ENCODE measurements at places on chromosomes 1 and 21.
A peak's percentile ranks its signal among the peaks of the same experiment; 100 is the strongest.

GRCh38 chr1:59401581-59401980 is 104.7 kb downstream of the FGGY start:
- DNase-seq, result no peak

DNA sequence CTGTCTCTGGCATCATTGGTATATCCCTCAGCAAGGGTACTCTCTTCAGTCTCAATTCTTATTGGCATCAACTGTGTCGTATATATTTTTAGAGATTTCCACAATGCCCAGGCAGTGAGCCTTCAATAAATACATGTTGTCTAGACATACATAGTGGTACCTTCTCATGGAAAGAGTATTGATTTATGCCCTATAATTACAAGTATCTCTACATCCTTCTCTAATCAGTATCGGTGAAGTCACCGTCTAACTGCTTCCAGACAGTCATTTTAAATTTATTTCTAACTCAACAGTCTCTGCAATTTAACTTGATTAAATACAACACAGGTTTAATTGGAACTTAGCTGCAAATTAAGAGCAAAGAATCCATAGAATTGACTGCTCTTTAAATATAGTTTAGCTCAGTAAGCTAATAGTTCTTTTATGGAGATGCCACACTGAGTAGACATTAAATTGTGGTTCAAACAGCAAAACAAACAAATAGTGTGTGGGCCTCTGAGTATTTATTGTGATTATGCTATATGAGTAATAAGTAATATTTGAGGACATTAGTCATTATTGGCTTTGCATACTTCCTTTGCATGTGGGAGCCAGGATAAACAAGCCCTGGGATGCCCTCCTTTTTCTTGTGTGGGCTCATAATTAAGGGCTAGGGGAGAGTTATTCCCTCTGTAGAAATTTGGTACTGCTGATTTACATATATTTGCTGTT is 126.9 kb upstream of the DUSP10 start:
- DNase-seq, result peak; percentile 49

- no peak for DNase-seq
These were observed 50.5 kb upstream of the IPO9 start for GRCh38 chr1:201778279-201779065.

GRCh38 chr1:170097449-170097948 is 23.0 kb upstream of the KIFAP3 start:
- DNase-seq, result no peak

DNA sequence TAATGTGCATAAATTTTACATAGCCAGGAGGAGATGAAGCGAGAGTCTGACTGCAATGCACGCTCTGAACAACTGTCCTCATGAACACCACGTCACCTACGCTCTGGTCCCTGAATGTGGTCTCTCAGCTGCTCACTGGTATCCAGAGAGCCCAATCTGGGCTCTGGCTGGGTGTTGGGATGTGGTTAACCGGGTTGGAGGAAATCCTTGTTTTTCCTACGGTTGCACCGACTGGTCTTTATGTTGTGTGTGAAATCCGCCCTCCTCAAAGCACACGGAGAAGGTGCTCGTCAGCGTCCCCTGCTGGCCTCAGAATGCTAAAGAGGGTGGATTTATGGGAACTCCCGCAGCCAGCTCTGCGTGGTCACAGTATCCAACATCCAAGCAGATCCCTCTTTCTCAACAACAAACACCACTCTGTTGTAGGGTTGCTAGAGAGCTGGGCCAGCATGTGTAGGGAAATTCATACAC is 51.8 kb upstream of the FAM89A start:
- DNase-seq, result peak; percentile 68

GRCh38 chr1:207581496-207582153 is 63.3 kb upstream of the CR1L start:
- DNase-seq, result no peak

GRCh38 chr1:3530926-3531818 is 76.7 kb downstream of the ARHGEF16 start:
- DNase-seq, result no peak

DNA sequence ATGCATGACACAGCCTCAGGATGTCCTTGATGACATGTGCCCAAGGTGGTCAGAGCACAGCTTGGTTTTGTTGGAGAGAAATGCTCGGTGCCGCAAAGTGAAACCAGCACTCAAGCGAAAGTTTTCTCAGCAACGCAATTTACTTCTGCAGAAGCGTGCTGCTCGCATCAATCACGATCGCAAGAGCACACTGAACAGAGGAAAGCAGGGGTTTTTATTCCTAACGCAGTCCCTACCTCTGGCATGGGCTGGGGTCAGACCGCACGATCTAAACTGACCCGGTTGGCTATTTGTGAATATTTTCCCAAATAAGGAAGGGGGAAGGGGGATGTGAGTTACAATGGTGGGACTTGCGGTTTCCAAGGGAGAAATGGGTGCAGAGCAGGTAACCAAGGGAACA is 809 bp upstream of the ZNF669 start:
- DNase-seq, result no peak

DNA sequence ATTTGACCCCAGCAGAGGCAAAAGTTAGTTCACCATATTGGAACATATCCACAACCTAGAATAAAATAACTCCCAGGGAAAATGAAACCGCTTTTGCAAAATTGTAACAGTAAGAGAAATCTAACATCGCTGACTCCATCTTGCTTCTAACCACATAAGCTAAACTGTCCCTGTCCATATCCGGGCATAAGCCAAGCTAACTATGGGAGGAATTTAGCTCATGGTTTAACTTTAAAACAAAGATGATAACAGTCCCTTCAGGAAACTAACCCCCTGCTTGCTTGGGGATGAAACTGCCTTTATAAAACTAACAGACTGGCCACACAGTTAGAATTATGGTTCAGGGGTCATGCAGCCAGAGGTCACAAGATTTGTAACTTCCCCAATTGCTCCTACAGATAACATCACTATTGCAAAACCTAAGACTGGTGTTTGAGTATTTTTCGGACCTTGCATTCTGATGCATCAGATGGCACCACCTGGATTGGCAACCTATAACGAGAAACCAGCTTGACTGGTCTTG is 46.3 kb downstream of the TESK2 start:
- DNase-seq, result peak; percentile 61

DNA sequence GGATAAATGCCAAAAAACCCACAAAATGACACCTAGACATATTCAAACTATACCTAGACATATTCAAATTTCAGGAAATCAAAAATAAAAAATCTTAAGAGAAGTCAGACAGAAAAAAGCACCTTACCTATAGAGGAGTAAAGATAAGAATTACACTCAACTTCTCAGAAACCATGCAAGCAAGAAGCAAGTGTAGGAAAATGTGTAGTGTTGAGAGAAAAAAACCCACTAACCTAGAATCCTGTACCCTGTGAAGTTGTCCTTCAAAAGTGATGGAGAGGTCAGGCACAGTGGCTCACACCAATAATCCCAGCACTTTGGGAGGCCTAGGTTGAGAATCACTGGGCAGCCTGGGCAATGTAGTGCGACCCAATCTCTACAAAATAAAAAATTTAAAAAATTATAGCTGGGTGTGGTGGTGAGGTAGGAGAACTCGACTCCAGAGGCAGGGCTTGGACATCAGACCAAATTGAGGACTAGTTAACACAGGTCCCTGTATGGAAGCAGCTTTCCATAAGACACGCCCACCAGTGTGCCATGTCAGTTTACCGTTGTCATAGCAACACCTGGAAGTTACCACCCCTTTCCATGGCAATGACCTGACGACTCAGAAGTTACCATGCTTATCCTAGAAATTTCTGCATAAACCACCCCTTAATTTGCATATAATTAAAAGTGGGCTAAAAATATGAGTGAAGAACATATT is 20.7 kb downstream of the PDIK1L start:
- DNase-seq, result peak; percentile 17

GRCh38 chr1:13523780-13524477 is 10.1 kb upstream of the LRRC38 start:
- DNase-seq, result no peak

- no peak for DNase-seq
These were observed 9.6 kb upstream of the HTR6 start for GRCh38 chr1:19654886-19655717.

DNA sequence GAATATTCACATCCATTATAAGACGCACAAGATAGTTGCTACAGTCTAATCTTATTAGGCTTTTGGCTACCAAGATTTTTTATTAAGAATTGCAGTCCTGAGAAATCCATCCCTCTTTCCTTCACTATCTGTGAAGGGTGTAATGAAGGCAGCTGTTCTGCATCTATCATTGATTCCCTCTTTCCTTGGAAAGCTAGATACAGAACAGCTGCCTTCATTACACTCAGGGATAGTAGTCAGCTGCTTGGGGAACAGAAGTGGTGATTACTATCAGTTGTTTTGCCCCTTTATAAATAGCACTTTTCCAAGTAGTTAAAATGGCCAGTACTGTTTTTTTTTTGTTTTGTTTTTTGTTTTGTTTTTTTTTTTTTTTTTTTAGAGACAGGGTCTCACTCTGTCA is 70.2 kb downstream of the IARS2 start:
- no peak for DNase-seq

DNA sequence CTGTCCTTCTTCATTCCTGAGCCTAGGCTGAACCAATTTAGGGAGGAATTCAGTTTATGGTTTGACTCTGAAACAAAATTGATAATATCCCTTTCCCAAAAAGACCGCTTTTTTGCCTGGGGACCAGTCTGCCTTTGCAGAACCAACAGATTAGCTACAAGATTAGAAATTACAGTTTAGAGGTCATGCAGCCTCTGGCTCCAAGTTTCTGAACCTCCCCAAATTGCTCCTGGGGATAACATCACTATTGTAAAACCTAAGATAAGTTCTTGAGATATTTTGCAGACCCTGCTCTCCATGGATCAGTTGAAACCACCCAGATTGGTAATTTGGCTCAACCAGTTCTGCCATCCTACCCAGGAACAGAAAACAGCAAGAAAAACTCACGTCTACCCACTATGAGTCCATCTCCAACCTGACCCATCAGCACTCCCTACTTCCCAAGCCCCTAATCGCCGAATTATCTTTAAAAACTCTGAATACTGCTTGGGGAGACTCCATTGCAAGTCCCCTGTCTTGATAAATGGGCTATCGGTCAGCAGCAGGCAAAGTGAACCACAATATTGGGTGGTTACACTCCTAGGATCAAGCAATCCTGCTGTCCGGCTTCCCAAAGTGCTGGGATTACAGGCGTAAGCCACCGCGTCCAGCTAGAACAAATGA is 605 bp upstream of the RABGGTB start:
- no peak for DNase-seq

- DNase-seq, result no peak
These were observed 70.6 kb downstream of the NPHP4 start for GRCh38 chr1:5921671-5922070.

- no peak for DNase-seq
These were observed 2.8 kb upstream of the RAP1GAP start for GRCh38 chr1:21671915-21672314.

DNA sequence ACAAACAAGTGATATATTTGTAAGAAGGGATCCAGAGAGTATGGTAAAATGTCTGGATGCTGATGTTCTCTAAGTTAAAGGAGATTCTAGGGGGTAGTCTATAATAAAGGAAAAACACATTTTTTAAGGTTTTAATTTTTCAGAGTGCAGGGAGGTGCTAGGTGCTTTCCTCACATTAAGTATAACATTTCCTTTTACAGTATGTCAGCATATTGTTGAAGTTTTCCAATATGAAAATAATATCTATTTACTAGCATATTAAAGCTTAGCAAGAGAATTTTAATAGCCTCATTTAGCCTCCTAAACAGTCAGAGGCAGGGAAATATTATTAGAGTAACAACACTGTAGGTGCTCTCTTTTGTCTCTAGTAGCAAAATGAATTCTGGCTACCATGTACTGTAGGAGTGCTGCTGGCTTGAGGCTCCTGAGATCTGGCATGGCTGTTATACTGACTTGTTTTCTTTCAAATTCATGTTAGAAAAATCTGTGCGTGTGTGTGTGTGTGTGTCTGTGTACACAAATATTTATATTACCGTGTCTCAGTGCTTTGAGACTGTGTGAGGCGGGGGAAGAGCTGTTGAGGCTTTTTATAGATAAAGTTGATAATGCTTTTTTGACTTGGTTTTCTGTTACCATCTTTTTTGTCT is 71.0 kb downstream of the POU2F1 start:
- DNase-seq, result peak; percentile 57

- DNase-seq, result peak; percentile 52
These were observed 22.8 kb downstream of the DHRS3 start for GRCh38 chr1:12594966-12595756.

DNA sequence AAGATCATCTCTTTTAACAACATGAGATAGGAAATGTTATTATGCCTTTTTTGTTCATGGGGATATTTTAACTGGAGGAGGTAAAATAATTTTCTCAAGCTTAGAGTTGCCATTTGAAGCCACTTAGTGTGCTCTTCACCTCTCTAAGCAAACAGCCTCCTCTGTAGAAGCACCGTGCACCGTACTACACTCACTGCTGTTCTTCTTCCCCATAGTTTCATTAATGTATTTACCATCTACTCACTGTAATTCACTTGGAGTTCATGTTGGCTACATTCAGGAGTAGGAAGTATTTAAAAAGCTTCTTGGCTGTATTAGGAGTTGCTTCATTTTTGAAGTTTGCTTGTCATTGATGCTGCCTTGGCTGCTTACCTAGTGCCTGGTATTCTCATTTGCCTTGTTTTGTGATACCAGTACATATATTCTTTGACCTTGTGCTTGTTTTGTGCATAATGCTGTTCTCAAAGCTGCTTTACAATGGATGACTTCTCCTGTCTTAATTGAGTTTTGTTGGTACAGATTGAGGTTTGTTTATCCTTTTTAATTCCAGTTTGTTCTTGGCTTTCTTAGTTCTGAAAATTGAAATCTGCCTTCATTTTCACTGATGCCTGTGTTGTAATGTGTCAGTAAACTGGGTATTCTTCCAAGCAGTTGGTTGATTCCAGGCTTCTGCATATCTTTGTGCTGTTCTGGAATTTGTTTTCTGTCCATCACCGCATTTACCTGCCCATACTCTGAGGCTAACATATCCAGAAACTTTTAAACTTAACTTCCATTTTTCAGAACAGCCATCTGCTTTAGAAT is 240.4 kb downstream of the HMCN1 start:
- no peak for DNase-seq

- DNase-seq, result no peak
These were observed 31.9 kb upstream of the SLC19A1 start for GRCh38 chr21:45574081-45574501.

- DNase-seq, result no peak
These were observed 5.3 kb downstream of the C1orf159 start for GRCh38 chr1:1110561-1110971.

All from mesenchymal stem cell (in vitro differentiated cells and primary cell).